ENCODE measurements at places on chromosomes 3 and 15.

DNA sequence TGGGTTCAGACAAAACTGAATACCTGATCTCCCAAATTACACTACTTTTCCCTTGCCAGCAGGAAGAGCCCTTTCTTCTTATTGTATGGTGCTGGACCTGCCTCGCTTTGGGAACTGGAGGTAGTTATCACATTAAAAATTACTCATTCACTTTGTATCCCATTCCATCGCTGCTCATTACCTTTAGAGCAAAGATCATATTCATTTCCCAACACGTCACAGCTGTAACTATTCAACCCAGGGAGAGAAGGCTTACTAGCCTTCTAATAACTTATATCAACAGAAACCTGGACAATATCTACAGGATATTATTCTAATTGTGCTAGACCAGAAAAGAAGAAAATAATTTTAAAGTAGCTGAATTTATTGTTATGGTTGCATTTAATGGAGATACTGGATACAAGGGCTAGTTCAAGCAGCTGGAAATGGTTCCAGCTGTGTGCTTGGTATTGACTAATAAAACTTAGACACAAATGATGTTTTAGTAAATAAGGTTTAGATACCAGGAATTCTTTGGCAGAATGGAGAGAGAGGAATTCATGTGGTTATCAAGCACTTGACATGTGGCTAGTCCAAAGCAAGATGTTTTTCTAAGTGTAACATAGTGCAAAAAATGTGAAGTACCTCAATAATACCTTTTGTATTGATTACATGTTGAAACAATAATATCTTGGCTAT lies 656.3 kb downstream of the ROBO1 start:
- no peak for DNase-seq

- DNase-seq: no peak
Measured at GRCh38 chr3:67995206-67995605, 340.8 kb upstream of the SUCLG2 start.

GRCh38 chr3:177524742-177525141 lies 327.5 kb upstream of the TBL1XR1 start:
- no peak for DNase-seq

DNA sequence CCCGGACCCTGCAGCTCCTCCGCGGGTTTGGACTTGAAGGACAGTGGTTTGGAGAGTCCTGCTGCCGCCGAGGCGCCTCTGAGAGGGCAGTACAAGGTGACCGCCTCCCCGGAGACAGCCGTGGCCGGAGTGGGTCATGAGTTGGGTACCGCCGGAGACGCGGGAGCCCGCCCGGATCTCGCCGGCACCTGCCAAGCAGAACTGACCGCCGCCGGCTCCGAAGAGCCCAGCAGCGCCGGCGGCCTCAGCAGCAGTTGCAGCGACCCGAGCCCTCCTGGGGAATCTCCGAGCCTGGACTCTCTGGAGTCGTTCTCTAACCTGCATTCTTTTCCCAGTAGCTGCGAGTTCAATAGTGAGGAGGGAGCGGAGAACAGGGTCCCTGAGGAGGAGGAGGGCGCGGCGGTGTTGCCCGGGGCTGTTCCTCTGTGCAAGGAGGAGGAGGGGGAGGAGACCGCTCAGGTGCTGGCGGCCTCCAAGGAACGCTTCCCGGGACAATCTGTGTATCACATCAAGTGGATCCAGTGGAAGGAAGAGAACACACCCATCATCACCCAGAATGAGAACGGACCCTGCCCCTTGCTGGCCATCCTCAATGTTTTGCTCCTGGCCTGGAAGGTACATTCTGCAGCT lies 634 bp downstream of the MINDY2 start:
- DNase-seq: no peak

DNA sequence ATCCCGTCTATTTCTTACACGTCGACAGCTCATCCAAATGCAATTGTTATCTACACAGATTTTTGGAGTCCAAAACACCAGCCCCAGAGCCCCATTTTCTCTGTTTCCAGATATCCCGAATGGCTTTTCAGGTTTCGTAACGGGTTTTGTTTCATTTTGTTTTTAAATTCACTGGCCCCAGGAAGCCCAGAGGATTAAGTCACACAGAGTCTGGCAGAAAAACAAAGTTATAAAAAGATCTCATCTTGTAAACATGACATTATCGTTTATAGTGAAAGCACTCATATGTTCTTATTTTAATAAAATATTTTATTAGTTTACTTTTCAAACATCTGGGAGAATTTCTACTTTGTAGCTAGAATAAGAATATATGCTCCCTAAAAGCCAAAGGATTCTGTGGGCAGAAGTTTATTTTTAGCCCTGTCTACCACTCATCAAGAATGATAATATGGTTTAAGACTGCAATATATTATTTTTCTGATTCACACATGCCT lies 149.3 kb upstream of the SLC2A2 start:
- DNase-seq: no peak

DNA sequence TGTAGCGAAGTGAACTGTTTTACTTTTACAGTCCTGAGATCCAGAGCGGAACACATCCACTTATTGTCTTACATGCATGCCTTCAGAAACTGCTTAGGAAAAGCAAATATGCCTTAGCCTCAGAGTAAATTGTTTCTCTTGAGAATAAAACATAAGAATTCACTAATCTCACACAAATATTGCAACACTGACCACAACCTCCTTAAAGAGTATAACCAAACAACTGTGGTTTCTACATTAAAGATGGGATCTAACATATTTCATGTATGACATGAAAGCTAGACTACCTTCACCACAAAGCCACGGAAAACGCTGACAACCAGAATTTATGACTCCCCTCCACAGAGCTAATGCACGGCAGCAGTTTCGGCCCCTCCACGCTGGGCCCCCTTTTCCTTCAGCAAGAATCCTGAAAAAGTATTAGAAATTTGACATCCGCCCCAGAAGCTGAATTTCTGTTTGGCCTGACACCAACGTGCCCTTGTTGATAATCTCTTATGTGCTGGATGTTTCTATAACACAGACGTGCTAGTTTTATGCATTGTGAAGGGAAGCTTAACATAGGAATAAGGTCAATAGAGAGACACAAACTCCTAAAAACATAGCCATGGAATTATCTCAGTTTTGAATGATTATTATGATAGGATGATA lies 84.6 kb downstream of the GREM1 start:
- DNase-seq: no peak

DNA sequence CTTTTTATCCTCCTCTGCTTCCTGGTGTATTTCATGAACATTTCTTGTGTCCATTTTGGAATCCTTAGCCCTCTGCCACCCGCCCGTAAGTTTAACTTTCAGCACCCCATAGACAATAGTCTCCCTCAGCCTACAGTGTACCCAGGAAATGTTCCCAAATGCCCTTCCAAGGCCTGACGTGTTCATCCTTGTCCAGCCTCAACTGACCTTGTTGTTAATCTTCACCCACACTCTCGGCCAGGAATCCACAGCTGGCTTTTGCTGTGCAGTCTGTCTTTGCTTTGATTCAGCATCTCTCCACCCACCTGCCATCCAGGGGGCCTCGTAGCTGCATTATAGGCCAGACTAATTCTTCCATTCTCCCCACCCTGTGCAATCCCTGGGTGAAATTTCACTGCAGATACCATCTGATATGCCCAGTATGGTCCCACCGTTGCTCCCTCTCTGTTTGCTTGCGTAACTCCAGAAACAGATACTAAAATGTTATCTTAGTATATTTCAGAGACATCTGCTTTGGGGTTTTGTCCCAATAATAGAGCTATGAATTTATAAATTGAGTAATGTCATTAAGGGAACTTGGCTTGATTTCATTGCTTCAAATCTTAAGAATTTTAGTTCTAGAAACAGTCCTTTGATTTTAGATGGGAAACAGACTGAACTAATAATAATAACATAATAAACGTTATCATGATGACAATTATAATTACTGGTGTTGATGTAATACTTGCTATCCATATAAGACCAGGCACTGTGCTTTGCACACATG lies 16.6 kb downstream of the GUCA1C start:
- DNase-seq: no peak

DNA sequence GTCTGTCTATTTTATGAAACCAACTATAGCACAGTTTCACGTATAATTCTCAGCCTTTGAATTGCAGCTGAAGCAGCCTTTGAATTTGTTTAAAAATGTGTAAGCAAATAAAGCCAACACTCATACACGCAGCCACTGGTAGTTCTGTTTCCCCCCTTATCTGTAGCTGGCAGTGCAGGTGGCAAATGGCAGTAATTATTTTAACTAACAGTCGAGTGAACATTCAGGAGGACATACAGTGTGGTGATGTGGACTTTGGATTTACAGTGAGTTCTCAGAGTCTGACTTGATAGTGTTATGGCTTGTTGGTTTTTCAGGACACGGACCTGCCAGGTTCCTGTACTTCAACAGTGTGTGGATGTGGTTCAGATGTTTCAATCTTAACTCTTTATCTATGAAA lies 64.0 kb upstream of the SKOR1 start:
- DNase-seq: no peak

GRCh38 chr15:93428807-93429351 lies 339.9 kb upstream of the RGMA start:
- DNase-seq: no peak

DNA sequence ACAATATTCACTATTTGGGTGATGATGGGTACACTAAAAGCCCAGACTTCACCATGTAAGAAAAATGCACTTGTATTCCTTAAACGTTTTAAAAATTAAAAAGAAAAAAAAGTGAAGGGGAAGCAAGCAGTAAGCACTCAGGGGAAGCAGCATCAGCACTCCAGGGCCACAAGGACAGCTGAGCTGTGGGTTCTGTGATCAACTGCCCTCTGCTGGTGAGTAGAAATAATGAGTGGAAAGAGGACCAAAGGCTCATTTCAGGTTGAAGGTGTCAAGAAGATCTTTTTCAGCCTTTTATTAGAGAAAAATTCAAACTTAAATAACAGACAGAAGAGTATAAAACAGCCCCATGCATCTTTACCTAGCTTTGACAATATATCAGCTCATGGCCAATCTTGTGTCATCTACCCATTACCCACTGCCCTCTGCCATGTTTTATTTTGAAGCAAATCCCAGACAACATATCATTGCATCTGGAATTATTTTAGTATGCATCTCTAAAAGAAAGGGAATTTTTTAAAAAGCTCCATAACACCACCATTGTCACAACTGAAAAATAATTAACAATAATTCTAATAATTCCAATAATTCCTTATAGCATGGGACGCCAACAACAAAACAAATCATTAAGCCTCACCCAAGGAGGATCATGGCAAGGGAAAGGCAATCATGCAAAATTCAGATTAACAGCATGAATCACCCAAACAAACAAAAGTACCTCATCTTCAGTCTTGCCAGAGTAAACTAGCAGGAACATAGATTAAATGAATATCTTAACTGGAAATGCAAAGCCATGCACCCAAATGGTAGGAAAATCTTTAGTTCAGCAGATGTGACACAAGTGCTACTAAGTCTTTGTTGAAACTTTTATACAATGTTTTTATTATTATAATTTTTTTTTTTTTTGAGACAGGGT lies 42.5 kb downstream of the TAMM41 start:
- no peak for DNase-seq

DNA sequence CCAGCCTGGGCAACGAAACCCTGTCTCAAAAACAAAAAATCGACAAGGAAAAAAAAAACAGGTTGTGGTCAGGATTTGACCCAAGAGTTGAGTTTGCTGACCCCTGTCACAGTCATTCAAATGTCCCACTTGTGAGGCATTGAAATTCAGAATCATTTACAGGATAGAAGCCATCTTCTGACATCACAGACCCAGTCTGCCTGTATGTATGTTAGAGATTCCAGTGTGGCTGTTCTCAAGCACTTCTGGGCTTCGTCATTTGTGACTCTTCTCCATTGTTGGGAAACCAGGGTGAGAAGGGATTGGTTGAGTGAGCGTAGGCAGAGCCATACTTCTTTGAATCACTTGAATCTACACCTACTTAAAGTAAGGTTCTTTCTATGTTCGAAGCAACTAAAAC lies 57.1 kb downstream of the LMLN start:
- DNase-seq: no peak

- no peak for DNase-seq
Measured at GRCh38 chr3:110459021-110459420, 612.6 kb upstream of the NECTIN3 start.

DNA sequence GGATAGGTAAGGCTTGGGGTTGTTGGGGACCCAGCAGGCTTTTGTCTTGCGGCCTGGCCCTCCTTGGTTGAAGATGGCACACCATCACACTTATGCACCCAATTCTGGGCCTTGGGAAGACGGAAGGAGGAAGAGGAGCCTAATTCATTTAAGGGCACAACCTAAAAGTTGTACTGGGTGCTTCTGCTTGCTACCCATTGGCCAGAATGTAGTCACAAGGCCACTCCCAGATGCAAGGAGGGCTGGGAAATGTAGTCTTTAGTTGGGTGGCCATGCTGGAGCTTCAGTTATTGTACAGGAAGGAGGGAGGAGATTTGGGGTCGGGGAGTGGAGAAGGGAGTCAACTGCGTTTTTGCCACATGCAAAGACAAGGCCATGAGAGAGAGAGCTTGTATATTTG lies 109.2 kb downstream of the TMEM266 start:
- no peak for DNase-seq

DNA sequence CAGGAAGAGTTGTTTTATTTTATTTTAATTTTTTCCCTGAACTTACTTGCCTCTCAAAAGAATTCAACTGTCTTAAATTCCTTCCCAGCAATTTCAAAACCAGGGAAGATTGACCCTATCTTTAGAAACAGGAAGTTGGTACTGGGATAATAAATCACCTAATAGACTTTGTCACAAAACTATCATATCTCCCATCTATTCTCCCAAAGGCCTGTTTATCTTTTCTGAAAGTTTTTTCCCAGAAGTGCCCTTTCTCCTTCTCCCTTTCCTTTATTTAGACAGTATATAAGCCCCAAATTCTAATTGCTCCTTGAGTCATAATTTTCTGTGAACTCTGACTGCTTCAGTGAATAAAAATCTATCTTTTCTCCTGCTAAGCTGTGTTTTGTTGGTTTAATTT lies 2.9 kb upstream of the RNF7 start:
- DNase-seq: no peak

GRCh38 chr3:108190346-108190745 lies 31.9 kb downstream of the IFT57 start:
- DNase-seq: no peak

DNA sequence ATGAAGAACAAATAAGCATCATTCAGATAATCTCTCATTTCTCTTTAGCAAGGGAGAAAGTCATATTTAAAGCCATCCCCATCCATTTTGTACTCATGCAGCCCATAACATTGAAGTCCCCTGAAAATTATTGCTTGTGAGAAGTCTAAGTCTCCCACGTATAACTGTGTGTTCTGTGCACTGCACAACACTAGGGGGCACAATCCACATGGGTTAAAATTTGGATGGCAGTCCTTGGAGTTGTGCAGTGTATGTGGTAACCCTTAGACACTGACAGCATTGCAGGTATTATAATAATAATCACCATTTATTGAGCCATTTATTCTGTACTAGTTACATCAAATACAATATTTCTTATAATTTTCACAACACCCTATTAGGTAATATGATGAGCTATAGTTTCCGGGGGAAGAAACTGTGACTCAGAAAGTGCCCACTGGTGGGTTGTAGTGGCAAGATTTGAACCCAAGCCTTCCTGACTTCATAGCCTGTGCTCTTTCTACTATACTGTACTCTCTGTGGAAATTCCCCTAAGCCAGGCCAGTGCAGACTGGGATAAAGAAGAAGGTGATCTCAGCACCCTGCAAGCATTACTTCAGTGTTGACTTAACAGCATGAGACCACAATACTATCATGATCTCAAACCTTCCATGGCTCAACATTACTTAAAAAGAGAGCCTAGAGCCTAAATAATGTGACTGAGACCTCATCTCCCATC lies 15.7 kb downstream of the KCNAB1 start:
- DNase-seq: no peak

- DNase-seq: no peak
Measured at GRCh38 chr3:127263586-127264231, 24.1 kb downstream of the PRR20G start.

GRCh38 chr3:54791501-54792156 lies 136.2 kb downstream of the LRTM1 start:
- no peak for DNase-seq

GRCh38 chr3:148884261-148884660 lies 19.2 kb downstream of the CPA3 start:
- no peak for DNase-seq

All from stimulated activated CD8-positive, alpha-beta memory T cell treated with anti-CD3 and anti-CD28 coated beads, Interleukin-15, amount 100 ng/mL, for 1 hour (primary cell).